Spleen (tissue), 13 donors: ENCODE measurements at places on chromosomes 2 and 18. TPM values are rescaled to one million over a fixed set of nuclear protein-coding genes. Genes with fewer than 3 reads are reported as not detected.

Gene OR6B2
- not detected for polyA plus RNA-seq

DNA sequence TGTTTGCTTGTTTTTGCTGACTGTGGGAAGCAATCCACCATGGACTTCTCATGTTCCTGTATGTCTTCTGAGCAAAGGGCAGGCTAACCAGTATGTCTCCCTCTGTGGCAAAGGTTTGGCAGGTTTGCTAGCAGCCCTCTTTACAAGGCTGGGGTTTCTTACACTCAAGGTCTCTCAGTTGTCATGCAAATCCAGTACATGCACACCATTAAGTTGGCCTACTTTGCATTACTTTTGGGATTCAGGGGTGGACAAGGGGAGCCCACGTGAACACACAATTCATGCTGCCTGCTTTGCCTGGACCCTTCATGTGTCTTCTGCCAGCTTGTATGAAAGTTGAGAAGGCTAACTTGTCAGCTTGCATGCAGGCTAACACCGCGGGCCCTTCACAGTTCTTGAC lies 134.9 kb downstream of the LRRTM4 start:
- DNase-seq, result no peak

- DNase-seq, result no peak
Observed at GRCh38 chr2:101837354-101837753, 139.8 kb downstream of the MAP4K4 start.

- DNase-seq, result no peak
Observed at GRCh38 chr2:23642516-23642915, 257.5 kb downstream of the KLHL29 start.

DNA sequence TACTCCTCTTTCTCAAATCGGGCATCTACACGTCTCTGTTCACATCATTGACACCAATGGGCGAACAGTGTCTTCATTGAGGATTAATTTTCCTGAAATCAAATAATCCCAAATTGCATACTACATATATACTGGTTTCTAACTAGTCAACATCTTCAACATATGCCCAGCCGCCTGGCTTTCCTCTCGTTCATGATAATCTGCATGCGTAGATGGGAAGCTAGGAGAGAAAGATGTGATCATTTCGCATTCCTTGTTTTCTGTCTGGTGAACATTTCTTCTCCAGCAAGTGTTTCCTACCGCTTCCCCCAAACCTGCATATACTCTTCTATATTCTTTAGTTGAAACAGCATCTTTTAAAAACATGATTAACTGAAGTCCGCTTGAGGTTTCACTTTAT lies 7.4 kb downstream of the TWIST2 start:
- DNase-seq, result no peak

GRCh38 chr2:13106302-13106701 lies 389.6 kb downstream of the TRIB2 start:
- DNase-seq, result no peak
